ENCODE measurements at places on chromosomes 5 and 9.

GRCh38 chr9:121325387-121325786 is 44.7 kb downstream of the STOM start:
- no peak for DNase-seq

GRCh38 chr5:7330256-7330655 is 65.7 kb upstream of the ADCY2 start:
- DNase-seq: no peak

DNA sequence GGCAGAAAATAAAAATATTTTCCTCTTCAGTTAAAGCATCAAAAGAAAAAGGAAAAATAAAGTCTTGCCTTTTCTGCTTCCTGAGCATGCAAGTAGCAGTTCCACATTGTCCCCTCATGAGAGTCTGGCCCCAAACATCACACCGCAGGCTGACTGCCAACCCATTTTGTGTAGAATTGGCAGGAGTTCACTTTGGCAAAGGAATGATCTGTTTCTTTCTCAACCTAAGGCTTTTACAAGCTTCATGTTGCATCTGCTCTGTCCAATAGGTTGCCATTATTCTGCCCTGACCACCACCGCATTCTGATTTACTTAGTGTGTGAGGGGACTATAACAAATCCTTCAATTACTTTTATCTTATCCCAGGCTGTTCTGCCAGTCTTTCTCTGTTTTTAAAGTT is 249.5 kb downstream of the ISL1 start:
- DNase-seq: no peak

- no peak for DNase-seq
Measured at GRCh38 chr9:123616707-123617106, 260.7 kb downstream of the CRB2 start.

- peak; percentile 66 for DNase-seq
Measured at GRCh38 chr9:2623288-2624050, 1.9 kb downstream of the VLDLR start.

Data from mammary epithelial cell (primary cell).